Lung (tissue), 17 donors: ENCODE measurements at places on chromosomes 7 and 10. TPM values are rescaled to one million over a fixed set of nuclear protein-coding genes. Genes with fewer than 3 reads are reported as not detected.
A peak's percentile ranks its signal among the peaks of the same experiment; 100 is the strongest.

- no peak for DNase-seq
- no peak overlapping the region for H3K4me3 ChIP-seq
- H3K27ac ChIP-seq = no peak overlapping the region
- peaks cover 5% of the 10 kb centered on the region for H3K36me3 ChIP-seq
These were observed 20.9 kb upstream of the HELLS start for GRCh38 chr10:94524711-94525110.

- H3K4me1 ChIP-seq = no peaks in the 10 kb centered on the region
- DNase-seq = no peak
- no peak overlapping the region for H3K4me3 ChIP-seq
- no peaks in the 10 kb centered on the region for H3K27me3 ChIP-seq
- H3K27ac ChIP-seq = no peak overlapping the region
- no peaks in the 10 kb centered on the region for H3K36me3 ChIP-seq
These were observed 12.2 kb downstream of the GSAP start for GRCh38 chr7:77403957-77404356.

- DNase-seq = no peak
- no peak overlapping the region for H3K27ac ChIP-seq
- no peaks in the 10 kb centered on the region for H3K27me3 ChIP-seq
- H3K4me1 ChIP-seq = peaks cover 9% of the 10 kb centered on the region
These were observed 171.8 kb downstream of the SLIT1 start for GRCh38 chr10:97013983-97014382.

- H3K4me1 ChIP-seq = no peaks in the 10 kb centered on the region
- no peak for DNase-seq
- no peak overlapping the region for H3K4me3 ChIP-seq
- no peaks in the 10 kb centered on the region for H3K27me3 ChIP-seq
These were observed 39.8 kb downstream of the SLC35B4 start for GRCh38 chr7:134276951-134277350.

DNA sequence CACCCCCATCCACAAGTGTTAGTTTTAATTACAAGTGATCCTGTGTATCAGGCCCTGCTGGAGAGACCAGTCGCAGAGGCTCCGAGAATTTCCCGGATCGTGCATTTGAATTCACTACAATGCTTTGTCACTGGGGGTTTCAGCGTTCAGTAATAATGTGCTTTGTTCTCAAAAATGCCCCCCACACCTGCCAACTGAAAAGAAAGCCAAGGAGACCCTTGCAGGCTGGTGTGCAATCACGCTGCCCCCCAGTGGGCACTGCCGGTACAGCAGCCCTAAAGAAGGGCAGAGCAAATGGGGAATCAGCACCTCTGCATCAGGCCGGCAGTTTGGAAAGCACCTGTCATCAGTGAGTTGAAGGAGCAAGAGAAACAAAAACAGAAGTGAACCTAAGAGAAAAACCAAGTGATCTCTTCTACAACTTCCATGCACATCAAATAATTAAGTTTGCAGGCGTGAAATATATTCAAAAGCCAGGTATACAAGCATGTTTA, 177.6 kb downstream of the PARD3 start:
- H3K4me3 ChIP-seq = no peak overlapping the region
- no peak overlapping the region for H3K27ac ChIP-seq
- H3K36me3 ChIP-seq = no peaks in the 10 kb centered on the region
- no peaks in the 10 kb centered on the region for H3K27me3 ChIP-seq

DNA sequence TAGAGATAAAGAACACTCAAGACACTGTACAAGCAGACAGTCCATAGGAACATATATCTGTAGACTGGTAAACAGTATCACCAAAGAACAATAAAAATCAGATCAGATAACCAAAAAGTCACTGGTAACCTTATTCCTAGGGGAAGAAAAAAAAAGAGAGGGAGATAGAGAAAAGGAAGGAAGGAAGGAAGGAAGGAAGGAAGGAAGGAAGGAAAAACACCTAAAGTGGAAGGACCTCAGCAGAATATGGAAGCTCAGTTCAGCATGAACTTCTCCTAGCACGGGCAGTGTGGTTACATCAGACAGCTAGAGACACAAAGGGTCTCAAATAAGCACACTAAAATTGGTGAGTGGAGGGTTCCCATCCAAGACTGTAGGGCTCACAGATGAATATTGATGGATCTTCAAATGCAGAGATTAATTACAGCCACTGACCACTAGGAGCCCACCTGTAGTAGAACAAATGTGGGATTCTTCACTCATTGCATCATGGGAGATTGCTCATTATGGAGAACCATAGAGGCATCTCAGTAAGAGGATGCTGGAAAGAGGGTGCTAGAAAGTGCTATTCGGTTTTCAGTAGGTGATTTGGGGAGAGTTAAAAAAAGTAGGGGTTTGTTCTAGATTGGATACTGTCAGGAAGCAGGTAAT, 293.4 kb upstream of the C7orf33 start:
- no peaks in the 10 kb centered on the region for H3K4me1 ChIP-seq
- H3K27me3 ChIP-seq = no peaks in the 10 kb centered on the region
- no peaks in the 10 kb centered on the region for H3K36me3 ChIP-seq
- H3K4me3 ChIP-seq = no peak overlapping the region
- no peak for DNase-seq
- H3K27ac ChIP-seq = no peak overlapping the region

GRCh38 chr7:50982626-50983025, 199.9 kb upstream of the GRB10 start:
- H3K27ac ChIP-seq = no peak overlapping the region
- DNase-seq = no peak
- no peaks in the 10 kb centered on the region for H3K27me3 ChIP-seq
- H3K4me1 ChIP-seq = no peaks in the 10 kb centered on the region

DNA sequence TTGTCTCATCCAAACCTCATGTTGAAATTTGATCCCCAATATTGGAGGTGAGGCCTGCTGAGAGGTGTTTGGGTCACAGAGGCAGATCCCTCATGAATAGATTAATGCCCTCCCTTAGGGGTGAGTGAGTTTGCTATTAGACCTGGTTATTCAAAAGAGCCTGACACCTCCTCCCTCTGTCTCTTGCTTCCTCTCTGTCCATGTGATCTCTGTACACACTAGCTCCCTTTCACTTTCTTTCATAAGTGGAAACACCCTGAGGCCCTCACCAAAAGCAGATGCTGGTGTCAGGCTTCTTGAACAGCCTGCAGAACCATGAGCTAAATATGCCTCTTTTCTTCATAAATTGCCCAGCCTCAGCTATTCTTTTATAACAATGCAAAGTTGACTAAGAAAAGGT, 447.1 kb downstream of the MDFIC start:
- H3K4me3 ChIP-seq = no peak overlapping the region
- H3K4me1 ChIP-seq = no peaks in the 10 kb centered on the region
- no peaks in the 10 kb centered on the region for H3K27me3 ChIP-seq
- H3K36me3 ChIP-seq = no peaks in the 10 kb centered on the region
- DNase-seq = no peak

DNA sequence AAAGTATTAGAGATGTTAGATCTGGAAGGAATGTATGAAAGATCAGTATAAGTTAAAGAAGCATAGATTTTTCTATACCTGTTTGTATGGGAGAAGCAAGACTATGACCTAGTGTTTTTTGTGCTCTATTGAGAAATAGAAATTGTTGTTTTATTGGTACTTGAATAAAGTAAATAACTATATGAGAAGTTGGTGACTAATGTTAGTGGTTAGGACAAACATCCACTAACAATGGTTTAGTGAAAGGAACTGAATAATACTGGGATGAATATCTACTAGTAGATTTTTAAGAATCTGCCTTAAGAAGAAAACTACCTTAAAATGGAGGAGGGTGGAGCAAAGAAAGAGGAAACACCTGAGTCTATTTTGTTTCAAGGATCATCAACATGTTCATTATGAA, 521.1 kb upstream of the POT1 start:
- H3K4me1 ChIP-seq = peaks cover 6% of the 10 kb centered on the region
- no peak overlapping the region for H3K27ac ChIP-seq
- DNase-seq = no peak
- no peaks in the 10 kb centered on the region for H3K36me3 ChIP-seq

GRCh38 chr10:48251525-48252353, 22.8 kb downstream of the FRMPD2 start:
- no peaks in the 10 kb centered on the region for H3K27me3 ChIP-seq
- H3K4me1 ChIP-seq = no peaks in the 10 kb centered on the region
- no peaks in the 10 kb centered on the region for H3K36me3 ChIP-seq
- DNase-seq = no peak
- no peak overlapping the region for H3K27ac ChIP-seq

GRCh38 chr7:117808341-117808757, 64.9 kb downstream of the CTTNBP2 start:
- no peak overlapping the region for H3K4me3 ChIP-seq
- peaks cover 20% of the 10 kb centered on the region for H3K4me1 ChIP-seq
- peak; percentile 50 for DNase-seq
- no peaks in the 10 kb centered on the region for H3K27me3 ChIP-seq
- H3K36me3 ChIP-seq = no peaks in the 10 kb centered on the region
- H3K27ac ChIP-seq = no peak overlapping the region

DNA sequence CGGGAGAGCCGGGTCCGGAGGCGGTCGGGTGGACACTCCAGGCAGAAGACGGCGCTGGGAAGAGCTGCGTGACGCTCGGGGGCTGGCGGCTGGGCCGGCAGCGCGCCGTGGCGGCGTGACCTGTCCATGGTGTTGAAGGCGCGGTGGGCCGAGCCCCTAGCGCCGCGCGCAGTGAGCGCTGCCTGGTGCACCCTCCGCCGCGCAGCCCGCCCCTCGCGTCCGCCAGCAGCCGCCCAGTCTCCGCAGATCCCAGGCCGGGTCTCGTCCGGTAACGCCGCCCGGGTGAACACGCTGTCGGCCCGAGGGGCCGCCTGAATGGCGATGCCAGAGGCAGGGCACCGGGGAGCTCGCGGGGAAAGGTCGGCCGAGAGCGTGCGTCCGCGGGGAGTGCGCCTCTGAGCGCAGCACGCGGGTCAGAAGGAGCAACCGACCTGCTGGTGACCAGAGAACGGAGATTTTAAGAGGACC, 657 bp upstream of the TMEM178B start:
- H3K36me3 ChIP-seq = no peaks in the 10 kb centered on the region
- H3K27ac ChIP-seq = no peak overlapping the region
- H3K27me3 ChIP-seq = peaks cover 26% of the 10 kb centered on the region
- H3K4me3 ChIP-seq = peak overlapping the region; percentile 28
- H3K4me1 ChIP-seq = peaks cover 21% of the 10 kb centered on the region

DNA sequence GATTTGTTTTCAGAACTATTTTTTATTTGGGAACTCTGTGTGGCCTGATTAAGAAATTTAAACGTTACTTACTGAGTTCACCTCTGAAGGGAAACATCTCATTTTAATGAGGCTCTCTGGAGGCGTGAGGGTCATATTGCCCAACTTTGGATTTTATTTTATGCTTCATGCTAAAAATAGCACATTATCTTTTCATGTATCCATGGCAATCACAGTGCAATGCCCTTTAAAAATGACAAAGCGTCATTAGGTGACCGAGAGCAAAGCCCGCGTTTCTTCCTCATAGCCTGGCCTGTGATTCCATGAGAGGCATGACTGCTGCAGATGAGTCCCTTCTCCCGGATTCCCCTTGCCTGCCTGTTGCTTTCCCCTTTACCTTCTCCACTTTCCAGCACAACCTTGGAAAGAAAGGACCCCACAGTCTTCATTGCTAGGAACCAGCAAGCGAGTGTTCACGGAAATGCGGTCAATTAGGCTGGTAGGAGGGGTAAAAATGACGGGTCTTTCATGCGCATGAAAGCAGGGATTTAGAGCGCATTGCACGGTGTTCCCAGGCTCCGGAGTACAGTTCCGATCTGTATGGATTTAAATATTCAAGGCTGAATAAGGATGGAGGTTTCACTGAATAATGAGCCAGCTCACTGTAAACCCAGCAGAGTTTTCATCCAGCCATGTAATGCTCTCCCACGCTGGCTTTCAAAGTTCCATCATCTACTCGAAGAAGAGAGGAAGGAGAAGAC, 98.2 kb upstream of the PITRM1 start:
- H3K27ac ChIP-seq = no peak overlapping the region
- H3K36me3 ChIP-seq = no peaks in the 10 kb centered on the region
- peak; percentile 62 for DNase-seq
- no peaks in the 10 kb centered on the region for H3K27me3 ChIP-seq
- no peak overlapping the region for H3K4me3 ChIP-seq

DNA sequence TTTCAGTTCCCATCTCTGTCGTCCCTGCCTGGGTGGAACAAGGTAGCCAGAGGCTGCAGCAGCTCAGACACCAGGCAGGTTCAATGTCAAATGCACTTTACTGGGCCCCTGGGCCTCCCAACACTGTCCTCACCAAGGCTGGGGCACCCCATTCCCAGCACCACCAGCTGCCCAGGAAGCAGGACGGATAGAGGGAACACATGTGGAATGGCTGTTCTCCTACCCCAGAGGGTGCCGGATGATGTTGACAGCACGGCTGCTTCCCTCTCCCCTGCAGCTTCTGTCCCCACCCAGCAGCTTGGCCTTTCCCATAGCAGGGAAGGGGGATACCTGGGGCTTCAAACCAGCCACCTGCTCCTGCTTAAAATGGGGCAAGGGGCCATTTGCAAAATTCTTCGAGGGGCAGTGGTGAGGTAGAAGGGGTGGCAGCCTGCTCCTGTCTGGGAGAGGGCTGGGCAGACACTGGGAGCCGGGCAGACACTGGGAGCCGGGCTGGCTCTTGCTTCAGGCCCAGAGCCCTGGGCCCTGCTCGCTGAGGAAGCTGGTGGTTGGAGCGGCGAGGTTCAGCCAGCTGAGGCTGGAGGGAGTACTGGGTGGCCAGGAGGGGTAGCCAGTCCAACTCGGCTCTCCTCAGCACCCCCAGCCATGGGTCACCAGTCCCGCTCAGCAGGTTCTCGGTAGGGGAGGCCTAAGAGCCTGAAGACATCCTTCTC, 9.1 kb downstream of the POLL start:
- DNase-seq = no peak
- no peak overlapping the region for H3K27ac ChIP-seq
- peaks cover 14% of the 10 kb centered on the region for H3K36me3 ChIP-seq
- H3K4me1 ChIP-seq = no peaks in the 10 kb centered on the region
- H3K27me3 ChIP-seq = no peaks in the 10 kb centered on the region

GRCh38 chr7:149257146-149257545, 4.8 kb upstream of the ZNF783 start:
- no peak for DNase-seq
- H3K4me3 ChIP-seq = no peak overlapping the region
- no peak overlapping the region for H3K27ac ChIP-seq
- no peaks in the 10 kb centered on the region for H3K27me3 ChIP-seq
- H3K4me1 ChIP-seq = peaks cover 3% of the 10 kb centered on the region

DNA sequence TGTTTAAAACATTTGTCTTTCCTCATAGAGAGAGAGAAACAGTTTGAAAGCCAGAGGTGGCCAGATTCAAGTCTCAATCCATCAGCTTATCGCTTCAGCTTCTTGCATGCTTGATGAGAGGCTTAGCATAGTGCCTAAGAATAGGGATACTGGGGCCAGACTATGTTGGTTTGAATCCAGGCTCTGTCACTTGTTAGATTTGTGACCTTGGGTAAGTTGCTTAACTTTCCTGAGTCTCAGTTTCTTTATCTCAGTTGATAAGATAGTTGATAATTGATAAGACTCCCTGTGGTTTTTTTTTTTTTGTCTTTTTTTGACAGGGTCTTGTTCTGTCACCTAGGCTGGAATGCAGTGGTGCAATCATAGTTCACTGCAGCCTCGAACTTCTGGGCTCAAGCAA, 12.1 kb upstream of the CDK6 start:
- H3K27me3 ChIP-seq = no peaks in the 10 kb centered on the region
- DNase-seq = no peak
- no peak overlapping the region for H3K27ac ChIP-seq
- H3K4me1 ChIP-seq = no peaks in the 10 kb centered on the region

GRCh38 chr10:24255881-24256311, 47.0 kb downstream of the KIAA1217 start:
- peaks cover 24% of the 10 kb centered on the region for H3K4me1 ChIP-seq
- no peak overlapping the region for H3K27ac ChIP-seq
- H3K36me3 ChIP-seq = no peaks in the 10 kb centered on the region
- no peak for DNase-seq

The GPR37 gene
- 0.08 TPM for polyA plus RNA-seq

The NEUROD6 gene
- polyA plus RNA-seq = not detected

The POMZP3 gene
- polyA plus RNA-seq = 6.8 TPM

The SLC26A3 gene
- not detected for polyA plus RNA-seq

The ZNF783 gene
- polyA plus RNA-seq = 7.8 TPM

The TMEM196 gene
- not detected for polyA plus RNA-seq

The HOXA1 gene
- polyA plus RNA-seq = 0.33 TPM

The NUDT13 gene
- 4.2 TPM for polyA plus RNA-seq

The EGFR gene
- polyA plus RNA-seq = 13.3 TPM

The HOXA11 gene
- polyA plus RNA-seq = not detected
